Calu3 (cell line): ENCODE measurements at places on chromosomes 11 and 22.
A peak's percentile ranks its signal among the peaks of the same experiment; 100 is the strongest.

- DNase-seq: no peak
These were observed 45.6 kb downstream of the NCAPD3 start for GRCh38 chr11:134178032-134178674.

DNA sequence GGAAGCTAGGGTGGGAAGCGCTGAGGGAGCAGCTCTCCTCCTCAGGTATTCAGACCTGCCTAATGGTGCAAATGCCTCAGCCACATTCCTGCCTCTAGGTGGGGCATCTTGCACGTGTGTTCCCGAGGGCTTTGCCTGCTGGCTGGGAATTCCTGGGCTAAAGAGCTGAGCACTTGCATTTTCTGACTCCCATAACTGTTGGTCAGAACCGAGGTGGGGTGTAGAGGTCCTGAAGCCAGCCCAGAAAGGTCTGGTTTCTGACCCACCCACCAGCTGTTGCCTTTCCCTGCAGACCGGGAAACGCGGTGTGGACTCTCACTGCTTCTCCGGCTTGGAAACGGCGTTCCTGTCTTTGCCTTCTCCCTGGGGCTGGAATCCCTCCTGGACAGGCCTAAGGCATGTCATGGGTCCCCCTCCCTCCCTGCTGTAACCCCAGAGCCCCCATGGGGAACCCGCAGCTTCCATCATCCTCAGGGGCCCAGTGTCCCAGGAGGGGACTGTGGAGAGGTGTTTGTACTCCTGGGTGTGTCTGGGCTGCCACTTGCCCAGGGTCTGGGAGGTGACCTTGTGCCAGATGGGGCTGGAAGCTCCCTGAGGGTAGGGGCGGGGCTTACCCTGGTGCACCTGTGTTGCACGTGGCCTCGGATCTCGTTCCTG lies 24.0 kb upstream of the SMIM38 start:
- peak; percentile 91 for DNase-seq

DNA sequence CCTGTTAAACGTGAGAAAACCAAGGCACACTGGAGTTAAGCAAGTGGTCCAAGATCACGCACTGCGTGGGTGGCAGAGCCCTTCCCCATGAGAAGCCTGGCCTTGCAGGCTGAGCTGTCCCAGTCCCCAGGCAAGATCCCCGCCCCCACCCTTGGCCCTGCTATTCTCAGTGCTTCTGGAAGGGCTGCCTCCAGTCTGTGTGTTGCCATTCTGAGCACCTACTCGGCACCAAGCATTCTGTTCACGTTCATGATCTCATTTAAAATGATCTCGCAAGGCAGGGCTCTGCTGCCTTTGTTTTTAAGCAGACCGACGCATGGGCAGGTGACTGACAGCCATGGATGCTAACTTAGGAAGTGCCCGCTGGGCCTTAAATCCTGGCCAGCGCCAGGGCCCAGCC lies 62.8 kb downstream of the PHF21B start:
- DNase-seq: no peak

DNA sequence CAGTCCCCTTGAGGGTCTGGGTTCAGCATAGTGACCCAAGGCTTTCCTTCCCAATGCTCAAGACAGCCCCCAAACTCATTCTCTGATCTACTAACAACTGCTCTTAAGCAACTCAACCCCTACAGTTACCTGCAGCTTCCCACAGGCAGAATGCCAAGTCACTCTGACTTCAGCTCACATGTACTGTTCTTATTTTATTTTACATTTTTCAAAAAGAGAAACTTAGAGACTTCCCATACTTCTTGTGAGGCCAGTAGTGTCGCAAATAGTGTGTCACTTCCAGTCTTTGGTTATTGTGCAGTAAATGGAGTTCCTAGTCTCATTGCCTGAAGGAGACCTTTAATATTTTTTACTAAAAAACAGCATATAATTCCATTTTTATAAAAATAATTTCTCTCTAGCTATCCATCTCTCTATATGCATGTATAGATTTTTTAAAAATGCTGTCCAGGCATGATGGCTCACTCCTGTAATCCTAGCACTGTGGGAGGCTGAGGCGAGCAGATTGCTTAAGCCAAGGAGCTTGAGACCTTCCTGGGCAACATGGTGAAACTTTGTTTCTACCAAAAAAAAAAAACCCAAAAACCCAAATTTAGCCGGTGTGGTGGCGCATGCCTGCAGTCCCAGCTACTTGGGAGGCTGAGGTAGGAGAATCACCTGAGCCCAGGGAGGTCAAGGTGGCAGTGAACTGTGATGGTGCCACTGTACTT lies 41.8 kb downstream of the ENTHD1 start:
- DNase-seq: no peak

- no peak for DNase-seq
These were observed 70.7 kb downstream of the MN1 start for GRCh38 chr22:27730641-27731433.

- DNase-seq: no peak
These were observed 7.4 kb upstream of the VWCE start for GRCh38 chr11:61302550-61302949.

- DNase-seq: no peak
These were observed 267.9 kb upstream of the SESN3 start for GRCh38 chr11:95498722-95499425.

GRCh38 chr22:38172832-38173640 lies 8.6 kb downstream of the PLA2G6 start:
- DNase-seq: peak; percentile 89

GRCh38 chr11:21229224-21229623 lies 559.8 kb downstream of the NELL1 start:
- no peak for DNase-seq

DNA sequence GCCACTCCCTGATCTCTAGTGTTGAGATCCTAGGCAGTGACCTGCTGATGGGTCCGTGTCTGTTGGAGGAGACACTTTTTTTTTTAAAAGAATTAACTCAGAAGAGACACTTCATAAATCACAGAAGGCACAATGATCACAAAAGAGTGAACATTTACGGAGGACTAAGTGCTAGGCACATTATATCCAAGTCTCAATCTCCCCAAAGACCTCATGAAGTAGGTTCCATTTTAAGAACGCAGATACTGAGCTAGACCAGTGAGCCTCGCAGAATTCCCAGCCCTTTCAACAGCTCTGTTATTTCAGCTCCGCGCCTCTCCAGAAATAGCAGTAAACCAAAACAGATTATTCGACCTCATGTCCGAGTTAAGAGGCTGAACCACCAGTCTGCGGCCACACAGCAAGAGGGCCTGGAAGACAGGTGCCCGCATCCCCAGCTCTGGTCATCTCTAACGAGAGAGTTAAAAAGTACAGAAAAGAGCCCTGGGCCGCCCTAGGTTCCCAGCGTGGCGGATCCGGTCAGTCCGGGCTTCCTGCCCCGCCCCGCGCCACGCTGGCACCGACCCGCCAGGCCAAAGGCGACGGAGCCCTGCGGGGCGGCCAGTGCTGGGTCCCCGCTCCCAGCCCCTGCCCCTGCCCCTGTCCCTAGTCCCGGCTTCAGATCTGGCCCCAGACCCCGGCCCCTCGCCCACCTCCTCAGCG lies 612 bp downstream of the XBP1 start:
- peak; percentile 72 for DNase-seq

DNA sequence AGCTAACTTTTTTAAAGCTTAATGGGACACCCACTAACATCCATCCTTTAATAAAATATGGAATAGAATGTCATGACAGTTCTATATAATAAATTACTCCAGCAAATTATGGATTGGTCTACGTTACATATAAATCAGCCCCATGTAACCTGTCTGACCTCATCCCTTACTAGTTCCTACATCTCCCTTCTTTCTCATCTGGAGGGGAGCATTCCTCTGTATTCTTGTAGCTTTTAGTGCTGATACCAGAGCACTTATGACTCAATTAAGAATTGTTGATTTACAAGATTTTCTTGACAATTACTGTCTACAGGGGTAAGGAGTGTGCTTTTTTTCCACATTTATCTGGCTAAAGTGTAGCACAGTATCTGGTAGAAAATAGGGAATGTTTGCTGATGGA lies 523.7 kb downstream of the FAM181B start:
- DNase-seq: no peak

GRCh38 chr11:114180301-114181055 lies 115.7 kb upstream of the NNMT start:
- peak; percentile 47 for DNase-seq

- DNase-seq: no peak
These were observed 471.5 kb downstream of the LRRC4C start for GRCh38 chr11:40987776-40988435.

GRCh38 chr11:36051235-36052144 lies 107.6 kb downstream of the LDLRAD3 start:
- DNase-seq: no peak

- DNase-seq: no peak
These were observed 1.0 kb downstream of the SYT12 start for GRCh38 chr11:67023957-67024353.

- peak; percentile 86 for DNase-seq
These were observed at the start of the genes EML3 and ROM1 for GRCh38 chr11:62612366-62613290. TSS of gene EML3 (minus strand) at chr11:62612775. CDS start at chr11:62612457, 318 bp downstream. TSS of gene ROM1 (plus strand) at chr11:62613257. CDS start at chr11:62613282, 25 bp downstream.

DNA sequence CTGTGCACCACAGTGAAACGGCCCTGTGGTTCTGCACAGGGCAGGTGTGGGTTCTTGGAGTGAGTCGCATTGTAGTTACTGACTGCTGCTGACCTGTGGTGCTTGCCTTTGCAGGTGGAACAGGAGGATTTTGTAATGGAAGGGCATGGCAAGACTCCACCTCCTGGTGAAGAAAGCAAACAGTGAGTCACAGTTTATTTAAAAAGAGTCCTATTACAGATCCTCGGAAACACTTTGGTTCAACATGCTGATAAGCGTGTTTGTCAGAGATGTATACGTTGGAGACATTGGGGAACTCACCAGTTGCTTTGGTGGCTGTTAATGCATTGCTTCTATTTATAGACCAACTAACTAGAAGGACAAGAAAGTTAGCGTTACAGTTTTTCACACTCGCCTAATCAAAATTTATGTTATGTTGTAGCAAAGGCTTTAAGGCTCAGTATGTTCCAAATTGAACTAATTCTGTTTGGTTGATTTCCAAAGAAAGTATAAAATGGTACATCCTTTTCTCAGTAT lies 21.7 kb upstream of the TNRC6B start:
- peak; percentile 64 for DNase-seq
